ENCODE measurements at places on chromosomes 6 and 20. TPM values are rescaled to one million over a fixed set of nuclear protein-coding genes. Genes with fewer than 3 reads are reported as not detected.

MACROD2 gene
- 6.4 TPM for total RNA-seq

SSTR4 gene
- not detected for total RNA-seq

C6orf163 gene
- 4.5 TPM for total RNA-seq

ALDH5A1 gene
- 12.9 TPM for total RNA-seq

KCNQ2 gene
- total RNA-seq: 157 TPM

SLC17A1 gene
- total RNA-seq: not detected

PHACTR3 gene
- 22.4 TPM for total RNA-seq

HSPA12B gene
- total RNA-seq: 1.1 TPM

TP53TG5 gene
- total RNA-seq: not detected

TPBG gene
- 21.4 TPM for total RNA-seq

GPX5 gene
- total RNA-seq: not detected

GABRR2 gene
- 0.34 TPM for total RNA-seq

BANF2 gene
- not detected for total RNA-seq

F13A1 gene
- total RNA-seq: 0.39 TPM

RREB1 gene
- 28.3 TPM for total RNA-seq

RPP40 gene
- total RNA-seq: 9.3 TPM

TOP1 gene
- 110 TPM for total RNA-seq

PNLDC1 gene
- 0.49 TPM for total RNA-seq

Measured in neural crest cell (in vitro differentiated cells).